BJ (cell line): ENCODE measurements at places on chromosomes 7 and 10.

- no peak for DNase-seq
These were observed 871.7 kb downstream of the LRMDA start for GRCh38 chr10:76302961-76303630.

DNA sequence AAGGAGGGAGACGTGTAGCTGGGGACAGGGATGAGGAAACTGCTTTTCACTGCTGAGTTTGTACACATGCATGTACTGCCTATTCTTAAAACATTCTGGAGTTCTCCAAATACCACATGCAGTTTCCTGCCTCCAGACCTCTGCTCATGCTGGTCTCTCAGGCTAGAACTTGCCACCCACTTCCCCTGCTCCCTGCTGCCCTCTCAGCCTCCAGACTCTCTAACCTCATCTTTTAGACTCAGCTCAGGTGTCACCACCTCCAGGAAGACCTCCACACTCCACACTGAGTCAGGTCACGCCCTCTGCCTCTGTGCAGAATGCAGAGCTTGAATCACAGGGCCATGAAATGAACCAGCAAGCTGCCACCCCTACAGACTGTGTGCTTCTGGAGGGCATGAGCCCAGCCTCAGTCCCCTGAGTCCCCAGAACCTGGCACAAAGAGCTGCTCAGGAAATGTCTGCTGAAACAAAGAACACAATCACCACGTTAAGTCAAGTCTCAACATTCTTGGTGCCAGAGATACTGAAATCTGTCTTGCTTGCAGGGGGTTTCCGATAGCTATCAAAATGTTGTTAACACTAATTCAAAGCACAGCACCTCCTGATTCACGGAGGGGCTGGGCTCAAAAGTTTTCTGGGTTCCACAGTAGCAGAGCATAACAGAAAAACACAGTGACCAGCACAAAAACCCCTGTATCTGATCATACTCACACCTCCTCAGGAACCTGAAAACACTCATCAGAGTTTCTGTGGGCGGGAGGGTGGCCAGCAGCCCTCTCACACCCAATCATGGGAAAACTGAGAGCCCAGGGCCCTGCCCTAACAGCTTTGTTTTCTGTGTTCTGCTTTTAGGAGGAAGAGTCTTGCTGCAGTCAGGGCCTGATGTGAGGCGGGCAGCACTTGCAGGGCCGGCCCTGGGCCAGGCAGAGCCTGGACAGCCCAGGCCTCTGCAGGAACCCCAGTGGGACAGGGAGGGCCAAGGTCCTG lies 21.1 kb downstream of the FAM53B start:
- DNase-seq: no peak

- no peak for DNase-seq
These were observed 33.5 kb downstream of the CAMK2B start for GRCh38 chr7:44291733-44292419.

GRCh38 chr10:66292456-66292855 lies 633.4 kb upstream of the LRRTM3 start:
- no peak for DNase-seq

- no peak for DNase-seq
These were observed 35.1 kb upstream of the DNAJB6 start for GRCh38 chr7:157301610-157302120.

GRCh38 chr10:77177161-77177560 lies 460.4 kb downstream of the KCNMA1 start:
- DNase-seq: no peak

GRCh38 chr7:2564970-2565540 lies 6.3 kb downstream of the IQCE start:
- DNase-seq: no peak

GRCh38 chr7:148083448-148083847 lies 507.1 kb upstream of the C7orf33 start:
- no peak for DNase-seq

GRCh38 chr7:129703751-129704150 lies 92.2 kb downstream of the NRF1 start:
- DNase-seq: no peak

DNA sequence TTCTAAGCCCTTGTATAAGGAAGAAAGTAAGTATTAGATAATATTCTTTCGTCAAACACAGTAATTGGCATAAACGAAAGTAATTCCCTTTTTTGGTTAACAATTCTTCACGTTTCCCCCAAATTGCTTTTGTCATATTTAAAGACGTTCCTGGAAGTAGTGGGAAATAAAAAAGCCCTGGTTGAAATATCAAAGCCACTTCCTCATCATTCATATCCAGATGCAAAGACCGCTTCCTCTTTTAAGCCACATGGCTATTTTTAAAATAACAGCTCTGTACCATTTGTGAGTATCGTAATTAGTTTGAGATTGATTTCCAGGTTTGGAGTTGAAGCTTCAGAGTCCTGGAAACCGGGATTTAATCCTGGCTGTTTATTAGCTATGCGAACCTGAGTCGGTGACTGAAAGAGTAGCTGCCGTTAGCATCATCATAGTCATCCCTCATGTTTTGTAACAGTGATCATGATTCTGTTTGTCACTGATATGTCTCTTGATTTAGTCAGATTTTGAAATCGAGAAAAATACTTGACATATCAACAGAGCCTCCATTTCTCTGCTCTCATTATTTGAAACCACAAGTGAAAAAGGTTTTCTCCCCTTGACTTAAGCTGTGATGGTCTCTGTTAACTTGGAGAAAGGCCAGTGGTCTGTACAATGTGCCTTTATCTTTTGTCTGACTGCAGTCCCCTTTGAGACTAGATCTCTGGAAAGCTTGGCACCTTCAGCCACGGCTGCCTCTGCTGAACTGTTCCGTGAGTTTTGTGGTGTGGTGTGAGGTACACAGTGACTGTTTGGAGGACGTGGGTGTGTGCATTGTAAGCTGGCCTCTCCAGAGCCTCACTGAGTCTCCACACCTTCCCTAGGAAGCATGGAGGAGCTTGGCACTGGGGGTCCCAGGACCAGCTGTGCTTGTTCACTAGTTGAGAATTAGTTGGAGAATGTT lies 18.1 kb downstream of the OPTN start:
- DNase-seq: no peak

- no peak for DNase-seq
These were observed 9.7 kb upstream of the OR13A1 start for GRCh38 chr10:45325116-45325515.

DNA sequence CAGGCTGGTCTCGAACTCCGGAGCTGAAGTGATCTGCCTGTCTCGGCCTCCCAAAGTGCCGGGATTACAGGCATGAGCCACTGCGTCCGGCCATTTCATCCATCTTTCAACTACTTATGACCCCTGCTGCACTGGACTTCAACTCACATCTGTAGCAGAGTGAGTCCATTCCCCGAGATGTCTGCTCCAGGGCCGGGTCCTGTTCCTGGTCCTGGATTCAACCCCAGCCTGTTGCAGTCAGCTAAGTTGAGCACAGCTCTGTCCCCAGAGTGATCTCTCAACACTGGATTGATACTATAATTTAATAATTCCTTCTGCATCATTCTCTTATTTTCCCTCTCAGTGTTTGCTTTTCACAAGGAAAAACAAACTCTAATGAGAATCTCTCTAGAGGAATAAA lies 25.8 kb downstream of the PRTFDC1 start:
- DNase-seq: no peak
